CD4-positive, alpha-beta T cell treated with Interleukin-15 for 1 hour (primary cell): ENCODE measurements at places on chromosomes 3 and 15.

DNA sequence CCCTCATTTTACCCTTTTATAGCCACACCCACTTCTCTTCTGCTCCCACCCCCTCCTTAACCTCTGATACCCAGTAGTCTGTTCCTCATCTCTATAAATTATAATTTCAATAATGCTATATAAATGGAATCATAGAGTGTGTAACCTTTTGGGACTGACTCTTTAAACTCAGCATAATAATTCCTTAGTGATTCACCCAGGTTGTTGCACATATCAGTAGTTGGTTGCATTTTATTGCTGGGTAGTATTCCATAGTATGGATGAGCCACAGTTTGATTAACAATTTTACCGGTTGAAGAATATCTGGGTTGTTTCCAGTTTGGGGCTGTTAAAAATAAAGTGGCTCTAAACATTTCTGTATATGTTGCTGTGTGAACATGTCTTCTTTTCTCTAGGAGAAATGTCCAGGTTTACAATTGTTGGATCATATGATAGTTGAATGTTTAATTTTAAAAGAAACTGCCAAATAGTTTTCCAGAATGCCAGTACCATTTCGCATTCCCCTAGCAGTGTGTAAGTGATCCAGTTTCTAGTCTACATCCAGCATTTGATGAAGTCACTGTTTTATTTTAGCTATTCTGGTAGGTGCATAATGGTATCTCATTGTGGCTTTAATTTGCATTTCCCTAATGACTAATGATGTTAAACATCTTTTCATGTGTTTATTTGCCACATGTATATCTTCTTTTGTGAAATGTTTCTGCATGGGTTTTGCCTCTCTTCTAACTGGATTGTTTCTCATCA lies 68.5 kb downstream of the VPS8 start:
- no peak for DNase-seq

GRCh38 chr15:80270472-80270871 lies 18.5 kb upstream of the CTXND1 start:
- DNase-seq = no peak

DNA sequence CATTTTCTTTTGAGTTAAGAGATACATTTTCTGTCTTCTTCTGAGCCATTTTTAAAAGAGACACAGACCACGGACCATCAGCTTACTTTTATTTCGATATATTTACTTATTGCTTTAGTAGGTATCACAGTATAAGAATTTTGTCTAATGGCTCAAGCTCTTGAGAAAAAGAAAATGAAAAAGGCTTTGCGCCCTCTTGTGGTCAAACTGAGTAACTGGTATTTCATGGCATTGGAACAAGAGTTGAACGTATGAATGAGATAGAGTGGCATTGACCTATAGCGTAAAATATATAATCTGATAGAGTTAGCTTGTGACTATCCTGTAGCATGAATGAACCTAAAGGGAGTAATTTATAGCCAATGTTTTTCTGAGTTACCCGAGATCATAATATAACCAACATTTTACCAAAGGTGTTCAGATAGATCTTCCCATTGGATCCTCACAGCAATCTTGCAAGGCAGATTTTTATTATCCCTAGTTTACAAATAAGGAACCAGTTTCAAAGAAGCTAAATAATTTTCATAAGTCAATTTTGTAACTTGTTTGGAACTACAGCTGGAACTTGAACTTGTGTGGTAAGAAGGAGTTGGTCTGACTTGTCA lies 154.6 kb downstream of the POLR2M start:
- no peak for DNase-seq

DNA sequence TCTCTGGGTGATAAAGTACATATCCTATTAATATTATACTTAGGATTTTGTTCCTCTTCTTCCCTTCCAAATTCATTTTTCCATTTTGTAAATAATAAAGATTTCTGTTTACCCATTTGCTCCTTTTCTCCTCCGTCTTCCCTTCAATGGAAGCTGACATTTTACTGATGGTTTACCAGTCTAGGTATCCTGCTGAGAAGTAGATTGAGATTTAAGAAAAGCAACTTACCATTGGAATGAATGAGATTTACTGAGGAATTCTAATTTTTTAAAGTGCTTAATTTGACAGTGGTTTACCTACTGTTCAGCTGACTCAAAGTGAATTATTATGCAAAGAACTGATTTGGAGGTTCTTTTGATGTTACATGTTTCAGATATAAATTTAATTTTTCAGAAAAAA lies 2.4 kb downstream of the C15orf61 start:
- DNase-seq = no peak

- no peak for DNase-seq
Observed at GRCh38 chr15:90765966-90766365, 48.8 kb downstream of the BLM start.

DNA sequence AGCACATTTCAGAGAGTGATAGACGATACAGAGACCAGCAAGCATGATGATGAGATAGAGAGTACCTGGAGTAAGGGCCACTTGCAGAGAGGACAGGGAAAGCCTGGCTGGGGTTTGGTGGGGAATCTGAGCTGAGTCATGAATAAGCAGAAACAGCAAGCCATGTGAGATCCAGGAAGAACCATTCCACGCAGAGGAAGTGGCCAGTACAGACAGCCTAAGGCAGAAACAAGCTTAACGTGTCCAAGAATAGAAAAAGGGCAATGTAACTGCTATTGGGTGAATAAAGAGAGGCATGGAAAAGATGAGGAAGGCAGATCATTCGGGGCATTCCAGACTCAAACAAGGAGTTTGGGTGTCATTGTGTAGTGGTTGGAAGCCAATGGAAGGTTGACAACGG lies 816.3 kb upstream of the CFAP20DC start:
- DNase-seq = no peak

- DNase-seq = peak; percentile 68
Observed at GRCh38 chr3:152298393-152299248, 29.9 kb downstream of the MBNL1 start.

- DNase-seq = no peak
Observed at GRCh38 chr3:58324391-58325390, 8.0 kb upstream of the PXK start.

DNA sequence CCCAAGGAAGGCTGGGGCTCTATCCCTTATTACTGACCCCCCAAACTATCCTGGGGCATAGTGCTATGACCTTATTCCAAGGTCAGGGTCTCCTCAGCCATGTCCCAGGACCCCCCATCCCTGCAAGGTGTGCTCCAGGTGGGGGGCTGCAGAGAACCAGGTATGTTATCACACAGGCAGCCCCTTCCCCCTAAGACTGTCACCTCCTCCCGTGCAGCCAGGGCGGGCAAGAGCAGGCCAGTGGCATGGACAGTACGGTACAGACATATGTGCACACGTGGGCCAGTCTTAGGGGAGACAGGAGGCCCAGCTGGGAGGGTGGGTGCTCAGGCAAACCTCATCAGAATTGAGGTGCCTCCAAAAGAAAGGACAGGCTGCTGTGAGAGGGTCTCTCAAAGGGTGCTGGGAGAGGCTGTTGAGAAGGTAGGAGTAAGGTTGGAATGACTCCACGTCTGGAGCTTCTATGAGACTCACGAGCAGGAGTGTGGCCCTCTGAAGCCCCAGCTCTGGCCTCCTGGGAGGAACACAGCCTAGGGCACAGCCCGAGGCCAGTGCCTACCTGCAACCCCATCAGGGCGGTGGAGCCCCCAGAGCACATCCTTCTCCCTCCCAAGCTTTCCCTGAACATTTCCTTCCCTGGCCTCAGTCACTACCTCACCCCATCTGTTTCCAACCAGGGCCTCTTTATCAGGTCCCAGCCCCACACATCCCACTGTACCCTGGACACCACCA lies 1.7 kb upstream of the COL7A1 start:
- no peak for DNase-seq

- DNase-seq = no peak
Observed at GRCh38 chr3:106566277-106566676, 697.5 kb upstream of the CBLB start.

DNA sequence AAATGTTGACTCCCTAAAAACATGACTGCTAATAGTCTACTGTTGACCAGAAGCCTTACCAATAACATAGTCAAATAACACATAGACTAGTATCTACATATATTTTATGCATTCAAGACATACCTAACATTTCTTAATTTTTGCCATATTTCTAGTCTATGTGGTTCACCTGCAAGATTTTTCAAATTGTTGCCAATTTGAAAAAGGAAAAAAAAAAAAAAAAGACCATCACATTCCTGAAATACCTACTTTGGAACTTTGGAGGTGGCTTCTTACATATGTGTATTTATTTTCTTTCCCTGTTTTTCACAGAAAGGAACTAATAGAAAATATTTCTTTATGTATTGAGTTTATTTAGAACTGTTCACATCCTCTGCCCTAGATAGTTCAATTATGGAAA lies 13.4 kb upstream of the ATP13A3 start:
- no peak for DNase-seq

DNA sequence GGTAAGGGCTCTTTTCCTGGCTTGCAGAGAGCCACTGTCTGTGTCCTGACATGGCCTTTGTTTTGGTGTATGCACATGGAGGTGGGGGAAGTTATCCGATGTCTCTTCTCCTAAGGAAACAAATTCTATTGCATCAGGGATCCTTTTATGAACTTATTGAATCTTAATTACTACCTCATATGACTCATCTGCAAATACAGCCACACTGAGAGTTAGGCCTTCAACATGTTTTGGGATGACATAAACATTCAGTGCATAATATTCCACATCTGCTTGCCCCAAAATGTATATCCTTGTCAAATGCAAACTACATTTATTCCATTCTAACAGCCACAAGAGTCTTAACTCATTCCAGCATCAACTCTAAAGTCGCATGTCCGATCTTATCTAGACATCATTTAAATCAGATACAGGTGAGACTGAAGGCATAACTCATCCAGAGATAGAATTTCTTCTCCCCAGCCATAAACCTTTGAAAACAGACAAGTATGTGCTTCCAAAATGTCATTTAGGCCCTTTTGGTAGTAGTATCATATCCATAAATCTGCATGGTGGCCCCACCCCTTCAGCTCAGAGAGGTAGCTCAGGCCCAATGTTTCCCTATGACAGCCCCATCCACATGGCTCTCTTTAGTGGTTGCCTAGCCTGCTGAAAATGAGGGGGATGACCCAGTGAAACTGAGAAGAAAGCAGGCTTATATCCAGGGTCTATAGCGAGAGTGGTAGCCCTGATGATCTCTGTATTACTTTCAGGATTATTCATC lies 289.5 kb upstream of the ALCAM start:
- no peak for DNase-seq

- no peak for DNase-seq
Observed at GRCh38 chr3:39050029-39050428, 1.7 kb downstream of the SCN11A start.

DNA sequence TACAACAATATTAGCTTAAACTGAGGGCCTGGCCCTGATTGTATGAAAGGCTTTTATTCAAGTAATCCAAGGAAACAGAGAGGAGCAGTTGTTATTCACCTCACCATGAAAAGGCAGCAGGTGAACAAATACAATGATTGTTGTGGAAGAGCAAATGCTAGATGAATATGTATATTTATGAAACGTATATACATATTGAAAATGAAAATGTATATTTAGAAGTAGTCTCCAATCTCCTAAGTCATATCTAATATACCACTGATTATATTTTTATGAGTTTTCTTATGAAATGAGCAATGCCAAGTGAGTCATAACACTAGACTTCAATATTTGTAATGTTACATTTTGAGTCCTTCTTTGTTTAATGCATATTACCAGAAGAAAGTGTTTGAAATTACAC lies 116.2 kb upstream of the KCNMB2 start:
- DNase-seq = no peak

DNA sequence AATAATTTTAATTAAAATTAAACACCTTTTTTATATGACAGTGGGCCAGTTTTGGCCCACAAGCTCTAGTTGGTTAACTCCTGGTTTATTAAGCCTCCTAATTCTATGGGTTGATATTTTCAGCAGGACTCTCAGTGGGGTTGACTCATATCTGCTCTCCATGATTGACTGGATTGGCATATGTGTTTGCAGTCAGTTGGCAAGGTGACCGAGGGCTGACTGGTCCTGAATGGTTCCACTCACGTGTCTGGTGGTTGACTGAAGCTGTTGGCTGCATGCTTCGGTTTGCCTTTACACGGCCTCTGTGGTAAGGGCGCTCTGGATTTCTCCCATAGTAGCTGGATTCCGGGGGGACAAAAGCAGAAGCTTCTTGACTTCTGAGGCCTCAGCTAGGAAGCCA lies 65.3 kb upstream of the ZNF280D start:
- no peak for DNase-seq

DNA sequence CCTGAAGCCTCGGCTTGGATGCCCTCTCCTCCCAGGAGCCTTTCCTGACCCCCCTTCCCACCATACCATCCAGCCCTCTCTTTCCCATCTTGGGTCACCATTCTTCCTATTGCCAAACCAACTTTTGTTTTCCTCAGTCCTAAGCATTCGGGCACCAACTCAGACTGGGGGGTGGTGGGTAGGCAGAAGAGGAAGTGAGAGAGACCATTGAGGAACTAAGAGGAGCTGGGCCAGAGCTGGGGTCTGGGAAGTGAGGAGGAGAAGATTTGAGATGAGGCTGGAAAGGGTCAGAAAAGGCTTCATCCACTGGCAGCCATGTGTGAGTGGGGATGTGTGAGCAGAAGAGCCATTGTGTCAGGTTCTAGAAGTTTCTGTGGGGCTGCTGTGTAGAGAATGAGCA lies 37.7 kb downstream of the TKT start:
- no peak for DNase-seq

DNA sequence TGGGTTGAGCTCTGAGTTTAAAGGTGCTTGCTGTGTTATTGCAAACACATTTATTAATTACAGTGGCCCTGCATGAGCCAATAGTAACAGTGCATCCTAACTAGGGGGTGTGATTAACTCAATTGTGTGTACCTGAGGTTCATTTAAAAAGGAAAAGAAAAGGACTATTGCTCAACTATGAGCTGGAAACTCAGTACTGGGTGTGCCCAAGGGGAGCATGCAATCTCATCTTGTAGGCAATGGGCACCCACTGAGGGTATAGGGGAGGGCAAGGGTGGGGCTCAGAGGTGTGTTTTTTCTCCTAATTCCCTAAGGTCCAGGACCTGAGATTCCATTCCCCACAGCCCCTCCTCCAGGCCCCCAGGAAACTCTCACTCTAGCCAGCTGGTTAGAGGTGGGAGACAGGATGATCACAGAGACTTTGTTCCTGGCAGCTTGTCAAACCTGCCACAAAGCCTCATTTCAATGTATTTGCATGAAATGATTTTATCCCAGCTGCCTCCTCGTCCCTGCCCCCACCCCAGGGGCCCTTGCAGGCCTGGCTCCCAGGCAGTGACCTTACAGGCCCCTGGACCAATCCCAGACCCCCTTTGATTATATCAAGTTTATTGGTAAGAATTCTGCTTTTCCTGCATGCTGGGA lies 220.7 kb downstream of the TBC1D2B start:
- no peak for DNase-seq

DNA sequence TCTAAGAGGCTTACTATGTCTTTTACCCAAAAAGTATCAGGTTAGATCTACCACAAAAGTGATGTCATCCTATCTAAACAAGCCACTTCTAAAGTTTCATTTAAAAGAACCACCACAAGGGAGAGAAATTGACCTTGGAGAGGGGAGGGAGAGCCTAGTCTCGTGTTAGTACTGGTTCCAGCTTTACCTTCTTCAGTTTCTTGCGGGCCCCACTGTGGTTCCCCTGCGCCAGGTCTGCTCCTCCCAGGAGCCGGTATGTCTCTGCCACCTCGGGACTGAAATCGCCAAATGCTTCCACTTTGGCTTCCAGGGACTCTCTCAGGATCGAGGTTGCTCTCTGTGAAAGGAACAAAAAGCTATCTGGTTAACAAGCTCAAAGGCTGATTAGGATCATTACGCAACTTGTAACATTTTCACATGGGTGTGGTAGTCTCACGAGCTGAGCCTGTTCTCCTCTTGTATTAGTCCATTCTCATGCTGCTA lies 51.1 kb downstream of the SYNM start:
- DNase-seq = no peak
